ENCODE measurements at places on chromosomes 2 and 18. TPM values are rescaled to one million over a fixed set of nuclear protein-coding genes. Genes with fewer than 3 reads are reported as not detected.

The C2orf66 gene
- total RNA-seq = 0.32 TPM

The IL1B gene
- total RNA-seq = not detected

The ZNF804A gene
- total RNA-seq = not detected

The RAD51AP2 gene
- total RNA-seq = not detected

DNA sequence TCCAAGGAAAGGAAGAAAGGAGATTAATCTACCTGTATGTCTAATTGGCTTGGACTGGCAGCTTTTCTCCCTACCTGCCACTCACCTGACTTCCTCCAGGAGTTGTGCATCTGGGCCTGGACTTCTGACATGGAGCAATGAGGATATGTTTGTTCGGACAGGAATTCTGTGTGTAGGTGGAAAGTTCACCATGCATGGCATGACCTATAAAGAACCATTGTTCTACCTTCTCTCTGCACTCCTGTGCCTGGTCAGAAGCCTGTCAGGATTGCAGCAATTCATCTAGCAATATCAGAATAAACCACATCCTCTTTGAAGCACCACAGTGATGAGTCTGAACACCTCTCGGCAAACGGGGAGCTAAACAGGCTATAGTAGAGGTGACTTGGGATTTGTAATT is 20.8 kb downstream of the CCDC85A start:
- no peak overlapping the region for H3K27ac ChIP-seq
- no peak overlapping the region for H3K4me3 ChIP-seq
- DNase-seq = no peak
- no peaks in the 10 kb centered on the region for H3K27me3 ChIP-seq
- no peaks in the 10 kb centered on the region for H3K36me3 ChIP-seq

GRCh38 chr18:68035774-68036522 is 519.4 kb upstream of the DSEL start:
- no peaks in the 10 kb centered on the region for H3K36me3 ChIP-seq
- H3K4me3 ChIP-seq = no peak overlapping the region
- no peaks in the 10 kb centered on the region for H3K4me1 ChIP-seq
- no peaks in the 10 kb centered on the region for H3K27me3 ChIP-seq
- no peak overlapping the region for H3K27ac ChIP-seq
- no peak for DNase-seq

DNA sequence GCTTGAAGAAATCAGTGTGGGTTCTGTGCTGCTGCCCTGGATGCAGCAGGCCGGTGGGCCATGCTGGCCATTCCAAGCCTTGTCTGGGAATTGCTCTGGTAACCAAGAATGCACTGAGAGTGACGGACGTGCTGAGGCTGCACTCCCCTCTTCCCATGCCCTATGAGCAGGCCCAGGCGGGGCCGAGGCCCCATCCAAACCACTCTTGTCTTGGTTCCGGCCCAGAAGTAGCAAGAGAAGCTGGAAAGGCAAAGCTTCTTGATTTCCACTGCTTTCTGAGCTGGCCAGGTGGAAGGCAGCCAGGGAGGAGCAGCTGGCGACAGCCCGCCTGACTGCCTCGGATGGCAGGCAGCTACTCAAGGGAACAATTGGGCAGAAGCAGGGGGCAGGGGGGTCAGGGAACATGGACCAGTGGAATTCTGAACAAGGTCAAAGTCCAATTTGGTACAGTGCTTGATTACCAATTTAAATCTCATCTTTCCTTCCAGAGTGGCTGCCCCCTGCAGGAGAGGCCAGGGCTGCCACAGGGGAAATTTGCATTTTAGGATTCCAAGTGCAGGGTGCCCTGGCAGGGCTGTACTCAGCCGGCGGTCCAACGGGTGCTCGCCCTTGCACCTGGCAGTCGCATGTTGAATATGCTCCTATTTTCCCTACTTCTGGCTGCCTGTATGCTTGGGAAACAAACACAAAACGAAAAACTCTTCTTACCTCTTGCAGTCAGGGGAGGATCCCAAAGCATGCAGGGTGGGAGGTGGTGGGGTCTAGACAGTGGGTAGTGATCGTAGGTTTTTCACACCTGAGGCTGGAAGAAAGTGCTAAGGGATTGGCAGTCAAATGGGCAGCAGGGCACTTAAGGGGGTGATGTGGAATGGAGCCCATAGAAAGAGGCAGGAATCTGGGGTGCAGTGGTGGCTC is 67.3 kb downstream of the LIPG start:
- H3K36me3 ChIP-seq = no peaks in the 10 kb centered on the region
- H3K27ac ChIP-seq = no peak overlapping the region
- H3K27me3 ChIP-seq = peaks cover 8% of the 10 kb centered on the region
- no peaks in the 10 kb centered on the region for H3K4me1 ChIP-seq
- DNase-seq = no peak

- H3K27ac ChIP-seq = no peak overlapping the region
- H3K27me3 ChIP-seq = peaks cover 8% of the 10 kb centered on the region
- no peaks in the 10 kb centered on the region for H3K36me3 ChIP-seq
- no peaks in the 10 kb centered on the region for H3K4me1 ChIP-seq
- H3K4me3 ChIP-seq = no peak overlapping the region
- DNase-seq = no peak
These were observed 52.4 kb upstream of the B3GNT7 start for GRCh38 chr2:231343006-231343710.

DNA sequence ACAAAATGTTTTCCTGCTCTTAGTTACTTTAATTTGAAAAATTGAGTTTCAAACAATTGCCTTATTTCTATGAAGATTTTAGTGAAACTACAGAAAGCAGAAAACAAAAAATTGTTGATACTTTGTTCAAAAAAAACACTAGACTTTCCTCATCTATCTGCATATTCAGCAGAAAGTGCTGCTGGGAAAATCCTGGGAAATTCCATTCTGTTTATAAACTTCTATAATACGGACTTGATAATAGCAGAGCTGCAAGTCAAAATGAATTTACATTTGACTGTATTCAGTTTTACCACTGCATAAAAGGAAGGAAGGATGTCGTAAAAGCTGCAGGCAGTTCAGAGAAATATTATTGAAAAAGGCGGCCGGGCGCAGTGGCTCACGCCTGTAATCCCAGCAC is 24.9 kb upstream of the ERICH2 start:
- H3K4me3 ChIP-seq = no peak overlapping the region
- no peak for DNase-seq
- H3K4me1 ChIP-seq = no peaks in the 10 kb centered on the region
- H3K27me3 ChIP-seq = peaks cover 13% of the 10 kb centered on the region

- DNase-seq = no peak
- no peak overlapping the region for H3K27ac ChIP-seq
- H3K4me3 ChIP-seq = no peak overlapping the region
- no peaks in the 10 kb centered on the region for H3K4me1 ChIP-seq
- H3K36me3 ChIP-seq = no peaks in the 10 kb centered on the region
- H3K27me3 ChIP-seq = no peaks in the 10 kb centered on the region
These were observed 858 bp downstream of the TPO start for GRCh38 chr2:1414121-1414520.

DNA sequence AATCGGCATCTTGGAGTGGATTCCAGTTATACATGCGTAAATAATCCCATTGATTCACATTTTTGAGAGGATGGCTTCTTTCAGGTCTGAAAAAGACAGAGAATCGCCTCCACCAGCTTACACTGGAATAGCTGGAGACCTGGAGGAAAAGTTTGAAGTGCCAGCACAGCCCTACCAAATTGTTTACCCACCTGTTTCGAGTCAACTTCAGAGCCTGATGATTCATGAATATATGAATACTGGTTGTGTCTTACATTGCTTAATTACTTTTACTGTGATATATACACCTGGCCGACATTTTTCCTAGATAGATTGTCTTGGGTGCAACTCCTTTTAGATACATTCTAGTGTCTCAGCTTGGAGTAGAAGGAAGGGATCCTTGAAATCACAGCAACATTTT is 335 bp upstream of the NCKAP5 start:
- no peak for DNase-seq
- H3K27ac ChIP-seq = no peak overlapping the region
- no peaks in the 10 kb centered on the region for H3K4me1 ChIP-seq

- peak overlapping the region; percentile 85 for H3K27ac ChIP-seq
- H3K4me3 ChIP-seq = peak overlapping the region; percentile 84
- H3K36me3 ChIP-seq = peaks cover 21% of the 10 kb centered on the region
- peaks cover 64% of the 10 kb centered on the region for H3K4me1 ChIP-seq
- no peaks in the 10 kb centered on the region for H3K27me3 ChIP-seq
These were observed 28.5 kb downstream of the HPCAL1 start for GRCh38 chr2:10331027-10331701.

DNA sequence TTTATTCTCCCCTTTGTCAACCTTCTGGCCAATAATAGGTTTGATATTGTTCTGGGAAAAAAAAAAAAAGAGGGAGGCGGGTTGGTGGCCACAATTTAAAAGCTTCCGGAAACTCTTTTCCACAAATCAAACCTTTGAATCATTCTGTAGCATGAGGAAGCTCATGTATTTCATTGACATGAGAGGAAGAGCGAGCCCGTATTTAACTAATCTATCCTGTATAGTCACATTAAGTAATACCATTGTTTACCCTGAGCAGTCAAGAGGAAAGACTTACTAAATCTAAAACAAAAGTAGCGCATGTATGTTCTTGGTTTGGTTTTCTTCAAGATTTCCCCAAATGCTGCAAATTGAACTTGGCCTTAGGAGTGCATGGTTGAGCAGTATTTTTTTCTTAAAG is 120.1 kb downstream of the NCKAP5 start:
- DNase-seq = no peak
- no peaks in the 10 kb centered on the region for H3K4me1 ChIP-seq
- no peak overlapping the region for H3K4me3 ChIP-seq
- H3K27me3 ChIP-seq = no peaks in the 10 kb centered on the region

Data from activated CD8-positive, alpha-beta T cell treated with anti-CD3 and anti-CD28 coated beads, Interleukin-2, amount 10 ng/mL, durations not matched to agents 7 days and 5 days (primary cell).